Suprapubic skin (tissue), 4 donors: ENCODE measurements at places on chromosomes 5 and 9. TPM values are rescaled to one million over a fixed set of nuclear protein-coding genes. Genes with fewer than 3 reads are reported as not detected.

DNA sequence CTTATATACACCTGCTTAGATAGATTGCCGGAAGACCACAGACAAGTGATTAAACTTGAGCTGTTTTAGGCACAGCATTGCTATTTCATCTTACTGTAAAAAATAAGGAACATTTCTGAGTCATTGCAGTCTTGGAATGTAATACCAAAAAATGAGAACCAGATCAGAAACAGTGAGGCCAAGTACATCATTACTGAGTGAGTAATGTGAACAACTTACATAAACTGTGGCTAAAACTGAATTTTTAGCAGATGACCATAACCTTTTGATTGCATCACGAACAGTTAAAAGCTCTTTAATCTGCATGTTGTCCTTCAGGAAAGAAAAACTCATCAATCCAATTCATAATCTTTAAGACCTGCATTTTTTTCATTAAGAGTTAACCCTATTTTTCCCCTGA lies 157.1 kb upstream of the FGF10 start:
- no peak for DNase-seq

DNA sequence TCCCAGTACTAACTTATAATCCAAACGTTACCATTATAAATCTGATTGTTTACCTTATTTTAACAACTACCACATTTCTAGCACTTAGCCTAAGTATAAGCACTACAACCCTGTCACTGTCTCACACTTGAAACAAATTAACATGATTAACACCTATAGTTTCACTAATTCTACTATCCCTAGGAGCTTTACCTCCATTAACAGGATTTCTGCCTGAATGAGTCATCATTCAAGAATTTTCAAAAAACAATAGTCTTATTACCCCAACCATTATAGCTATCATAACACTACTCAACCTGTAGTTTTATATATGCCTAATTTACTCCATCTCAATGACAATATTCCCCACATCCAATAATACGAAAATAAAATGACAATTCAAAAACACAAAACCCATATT lies 89.6 kb downstream of the INSL6 start:
- no peak for DNase-seq

DNA sequence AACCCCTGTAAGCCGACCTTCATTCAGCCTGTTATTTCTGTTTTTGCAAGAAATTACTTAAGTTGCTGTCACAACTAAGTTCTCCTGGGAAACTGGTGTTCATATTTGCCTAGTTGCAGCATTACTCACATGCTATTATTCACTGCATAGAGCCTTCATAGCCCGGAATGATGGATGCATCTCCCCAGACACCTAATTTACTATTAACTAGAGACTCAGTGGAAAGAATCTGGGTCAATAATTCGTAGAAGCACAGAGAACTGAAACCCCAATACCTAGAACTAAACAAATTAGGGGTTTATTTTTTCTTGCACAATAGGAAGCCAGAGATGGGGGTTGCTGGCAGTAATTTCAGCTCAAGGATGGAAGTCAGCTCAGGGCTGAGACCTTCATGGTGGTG lies 45.7 kb upstream of the FAM170A start:
- no peak for DNase-seq

GRCh38 chr9:125477089-125477544 lies 215.5 kb downstream of the GAPVD1 start:
- DNase-seq = no peak

DNA sequence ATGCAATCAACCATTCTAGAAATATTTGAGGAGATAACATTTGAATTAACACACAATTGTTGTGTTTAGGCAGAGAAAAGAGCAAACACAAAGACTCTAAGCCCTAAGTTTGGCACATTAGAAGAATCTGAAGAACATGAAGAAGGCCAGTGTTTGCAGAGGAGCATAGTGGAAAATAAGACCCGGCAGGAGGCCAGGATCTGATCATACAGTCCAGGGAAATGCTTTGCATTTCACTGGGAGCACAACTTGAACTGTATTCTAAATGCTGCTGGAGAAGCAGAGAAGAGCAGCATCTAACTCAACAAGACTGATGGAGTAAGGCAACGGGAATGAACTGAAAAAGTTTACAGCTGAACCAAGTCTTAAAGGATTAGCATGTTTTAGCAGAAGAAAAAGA lies 463.4 kb downstream of the ZNF608 start:
- DNase-seq = no peak

- no peak for DNase-seq
Measured at GRCh38 chr5:642481-642880, 30.3 kb downstream of the CEP72 start.

GRCh38 chr5:144189800-144190429 lies 19.2 kb downstream of the KCTD16 start:
- DNase-seq = no peak

VCP gene
- 187 TPM for total RNA-seq

SPINK14 gene
- total RNA-seq = not detected

GLRA1 gene
- not detected for total RNA-seq

OTULINL gene
- 3.3 TPM for total RNA-seq

IFNA13 gene
- total RNA-seq = not detected

OR1J2 gene
- total RNA-seq = not detected
